Activated gamma-delta T cell (primary cell): ENCODE measurements at places on chromosomes 5 and 9.

- DNase-seq, result no peak
Observed at GRCh38 chr9:93699650-93700049, 123.3 kb downstream of the PHF2 start.

DNA sequence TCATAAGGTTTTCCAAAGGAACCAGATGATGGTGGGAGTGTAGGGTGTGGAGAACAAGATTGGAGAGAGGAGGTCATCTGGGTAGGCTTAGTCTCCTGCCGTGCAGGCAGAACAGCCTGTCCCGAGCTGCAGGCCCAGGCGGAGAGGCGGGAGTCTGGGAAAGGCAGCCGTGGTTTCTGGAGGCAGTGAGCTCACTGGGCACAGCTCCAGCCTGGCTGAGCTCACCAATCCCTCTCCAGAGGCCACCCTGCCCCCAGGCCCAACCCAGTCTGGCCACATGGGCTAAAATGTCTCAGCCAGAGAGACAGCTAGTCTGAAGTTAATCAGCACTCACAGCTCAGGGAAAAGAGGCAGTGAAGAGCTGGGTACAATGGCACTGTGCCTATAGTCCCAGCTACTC, 12.3 kb downstream of the P4HA2 start:
- no peak for DNase-seq

DNA sequence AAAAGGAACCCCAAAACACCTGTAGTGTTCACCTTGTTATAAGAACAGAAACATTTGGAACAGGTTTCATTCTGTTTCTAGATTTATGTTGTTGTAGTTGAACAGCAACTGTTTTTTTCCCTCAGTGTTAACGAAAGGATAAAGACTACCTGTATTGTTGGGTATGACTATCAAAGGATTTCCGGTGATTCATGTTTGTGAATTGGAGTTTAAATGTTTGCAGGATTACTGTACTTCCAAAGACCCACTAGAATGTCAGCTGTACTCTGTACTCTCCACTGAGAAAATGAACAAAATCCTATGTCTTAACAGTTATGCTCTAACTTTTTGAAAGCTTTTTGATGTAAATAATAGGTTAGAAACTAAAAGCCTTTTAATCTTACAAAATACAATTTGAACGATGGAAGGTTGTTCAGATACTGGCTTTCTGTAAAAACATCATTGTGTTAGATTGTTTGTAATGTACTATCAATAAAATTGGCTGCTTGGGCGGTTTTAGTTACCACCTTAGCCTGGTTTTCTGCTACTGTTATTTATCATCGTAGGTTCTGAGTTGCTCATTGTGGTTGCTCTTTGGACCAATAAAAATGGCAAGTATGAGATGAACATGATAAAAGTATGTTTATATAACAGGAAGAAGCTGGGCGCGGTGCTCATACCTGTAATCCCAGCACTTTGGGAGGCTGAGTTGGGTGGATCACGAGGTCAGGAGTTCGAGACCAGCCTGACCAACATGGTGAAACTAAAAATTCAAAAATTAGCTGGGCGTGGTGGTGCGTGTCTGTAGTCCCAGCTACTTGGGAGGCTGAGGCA, 44.1 kb downstream of the DCP2 start:
- no peak for DNase-seq

DNA sequence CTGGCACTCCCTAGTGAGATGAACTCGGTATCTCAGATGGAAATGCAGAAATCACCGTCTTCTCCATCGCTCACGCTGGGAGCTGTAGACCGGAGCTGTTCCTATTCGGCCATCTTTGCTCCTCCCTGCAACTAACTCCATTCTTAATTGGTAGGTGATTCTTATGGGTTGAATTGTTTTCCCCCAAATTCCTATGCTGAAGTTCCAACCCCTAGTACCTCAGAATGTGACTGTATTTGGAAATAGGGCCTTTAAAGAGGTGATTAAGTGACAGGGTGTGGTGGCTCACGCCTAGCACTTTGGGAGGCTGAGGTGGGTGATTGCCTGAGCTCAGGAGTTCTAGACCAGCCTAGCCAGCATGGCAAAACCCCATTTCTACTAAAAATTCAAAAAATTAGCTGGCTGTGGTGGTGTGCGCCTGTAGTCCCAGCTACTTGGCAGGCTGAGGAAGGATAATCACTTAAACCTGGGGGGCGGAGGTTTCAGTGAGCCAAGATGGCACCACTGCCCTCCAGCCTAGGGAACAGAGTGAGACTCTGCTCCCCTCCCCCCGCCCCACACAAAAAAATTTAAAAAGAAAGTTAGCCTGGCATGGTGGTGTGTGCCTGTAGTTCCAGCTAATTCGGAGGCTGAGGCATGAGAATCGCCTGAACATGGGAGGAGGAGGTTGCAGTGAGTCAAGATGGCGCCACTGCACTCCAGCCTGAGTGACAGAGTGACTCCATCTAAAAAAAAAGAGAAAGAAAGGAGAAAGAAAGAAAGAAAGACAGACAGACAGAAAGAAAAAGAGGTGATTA, 25.2 kb upstream of the FOCAD start:
- no peak for DNase-seq

- no peak for DNase-seq
Observed at GRCh38 chr5:38364825-38365224, 106.5 kb downstream of the EGFLAM start.

DNA sequence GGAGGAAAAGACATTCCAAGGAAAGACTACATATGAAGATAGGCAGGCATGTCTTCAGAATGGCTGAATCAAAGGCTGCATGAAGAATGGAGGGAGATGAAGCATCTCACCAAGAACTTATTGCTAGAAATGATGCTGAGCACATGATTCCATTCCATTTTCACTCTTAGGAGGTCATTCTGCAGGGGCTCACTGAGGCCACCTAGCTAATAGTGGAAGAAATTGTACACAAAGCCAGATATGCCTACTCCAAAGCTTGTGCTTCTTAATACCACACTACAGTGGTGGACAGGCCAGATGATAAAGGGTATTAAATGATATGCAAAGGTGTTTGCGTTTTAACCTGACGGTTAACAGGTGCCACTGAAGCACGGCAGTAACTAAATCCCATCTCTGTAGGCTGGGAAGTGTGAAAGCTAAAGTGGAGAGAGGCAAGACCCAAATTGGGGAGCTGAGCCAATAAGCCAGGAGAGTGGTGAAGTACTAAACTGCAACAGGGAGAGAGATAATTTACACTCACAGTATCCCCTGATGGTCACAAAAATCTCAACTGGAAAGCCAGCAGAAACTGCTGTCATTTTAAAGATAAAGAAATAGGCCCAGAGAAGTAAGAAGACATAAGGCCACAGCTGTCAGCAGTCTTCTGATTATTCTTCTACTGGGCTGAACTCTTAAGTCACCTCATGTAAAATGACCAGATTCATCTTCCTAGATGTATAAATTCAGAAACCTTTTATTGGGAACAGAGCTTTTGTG, 14.6 kb downstream of the NDUFA8 start:
- DNase-seq, result no peak

GRCh38 chr9:89634995-89635742, 30.4 kb downstream of the GADD45G start:
- DNase-seq, result no peak

DNA sequence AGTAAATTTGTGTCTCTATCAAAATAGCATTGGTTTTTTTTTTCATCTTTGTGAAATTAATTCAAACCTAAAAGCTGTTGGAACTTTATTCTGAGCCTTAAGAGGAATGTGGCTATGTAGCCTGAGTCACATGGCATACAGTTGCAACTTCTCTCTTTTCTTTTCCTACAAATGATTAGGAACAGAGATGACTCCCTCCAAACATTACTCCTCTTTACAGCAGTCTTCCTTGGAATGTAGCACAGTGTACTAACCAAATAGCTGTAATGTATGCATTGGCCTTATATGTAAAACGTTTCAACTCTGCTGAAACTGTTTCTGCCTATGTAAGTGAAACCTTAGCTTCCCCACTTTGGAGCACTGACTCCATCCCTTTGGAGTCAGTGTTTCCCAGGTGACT, 100.9 kb upstream of the MAP1B start:
- DNase-seq, result no peak
